ENCODE measurements at places on chromosomes 11 and 22.
A peak's percentile ranks its signal among the peaks of the same experiment; 100 is the strongest.

GRCh38 chr11:95138448-95138847, 48.8 kb downstream of the ENDOD1 start:
- DNase-seq = no peak

- no peak for DNase-seq
These were observed 2.8 kb downstream of the PDGFB start for GRCh38 chr22:39241794-39242594.

DNA sequence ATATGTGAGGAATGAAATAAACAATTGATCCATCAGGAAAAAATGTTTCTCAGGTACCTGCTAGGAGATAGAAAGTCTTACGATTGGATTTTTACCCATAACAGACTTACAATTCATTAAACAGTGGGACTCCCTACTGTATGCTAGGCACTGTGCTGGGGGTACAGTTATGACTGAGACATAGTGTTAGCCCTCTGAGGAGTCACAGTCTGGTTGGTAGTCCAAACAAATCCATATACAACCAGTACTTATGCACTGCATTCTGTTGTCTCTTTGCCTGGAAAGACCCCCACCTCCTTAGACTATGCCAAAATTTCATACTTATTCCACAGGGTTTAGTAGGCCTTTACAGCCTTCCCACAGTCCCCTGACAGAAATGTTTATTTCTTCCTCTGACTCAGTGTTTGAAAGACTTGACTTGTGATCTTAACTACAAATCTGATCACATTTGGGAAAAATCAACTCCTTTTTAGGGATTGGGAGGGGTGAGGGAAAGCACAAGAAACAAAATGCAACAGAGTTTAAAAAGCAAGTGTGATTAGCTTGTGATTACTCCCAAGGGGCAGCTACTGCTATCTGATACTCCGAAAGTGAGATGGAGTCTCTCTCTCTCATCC, 69.4 kb upstream of the HORMAD2 start:
- no peak for DNase-seq

DNA sequence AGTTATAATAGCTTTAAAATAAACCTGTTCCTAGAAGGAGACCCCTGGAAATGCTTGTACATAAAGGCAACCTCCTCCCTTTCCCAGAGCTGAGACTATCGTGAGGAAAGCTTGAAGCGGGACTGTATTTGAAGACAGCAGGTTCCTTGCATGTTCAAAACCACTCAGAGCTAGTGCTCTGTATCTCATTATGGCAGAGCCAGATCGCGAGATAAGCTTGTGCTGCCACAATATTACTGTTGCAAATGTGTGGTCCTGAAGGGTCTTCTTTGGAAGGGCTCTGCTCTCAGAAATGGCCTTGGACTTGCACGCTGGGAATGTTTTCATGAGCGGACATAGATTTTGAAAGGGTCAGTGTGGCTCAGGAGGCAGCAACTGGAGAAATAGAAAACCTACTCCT, 168.2 kb downstream of the KIRREL3 start:
- no peak for DNase-seq

GRCh38 chr11:62353841-62354240, 16.6 kb downstream of the ASRGL1 start:
- no peak for DNase-seq

GRCh38 chr11:69157156-69157821, 1.6 kb downstream of the SMIM38 start:
- no peak for DNase-seq

DNA sequence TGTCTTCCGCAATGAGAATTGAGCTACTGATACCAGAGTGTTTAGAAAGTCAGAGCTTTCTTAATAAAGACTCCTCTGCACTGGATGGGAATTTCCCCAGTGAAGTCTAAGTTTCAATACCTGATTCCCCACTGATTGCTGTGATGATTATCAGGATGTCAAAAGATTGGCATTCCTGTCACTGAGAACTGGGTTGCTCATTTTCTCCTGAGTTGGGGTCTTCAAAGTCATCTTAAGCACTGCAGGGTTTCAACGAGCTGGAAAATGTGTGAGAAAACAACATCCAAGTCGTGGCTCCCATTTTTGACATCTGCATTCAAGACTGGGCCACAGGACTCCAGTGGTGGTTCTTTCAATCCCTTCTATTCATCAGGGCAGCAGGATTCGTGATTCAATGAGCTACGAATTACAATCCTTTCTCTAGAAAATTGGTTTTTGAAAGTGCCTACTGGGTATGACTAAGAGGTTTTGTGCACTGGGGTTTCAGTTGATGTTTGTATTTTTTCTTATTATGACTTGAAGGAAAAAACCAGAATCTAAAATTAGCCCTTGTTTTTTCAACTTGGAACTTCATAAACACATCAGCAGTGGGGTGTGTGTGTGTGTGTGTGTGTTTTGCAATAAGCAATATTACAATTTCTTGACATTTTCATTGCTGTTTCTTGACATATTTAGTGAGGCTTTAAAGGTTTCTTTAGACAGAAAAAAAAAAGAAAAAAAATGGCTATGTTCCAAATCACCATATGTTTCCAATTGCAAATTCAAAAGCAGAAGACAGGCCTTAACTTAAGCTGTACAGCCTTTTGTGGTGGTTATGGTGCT, 233.0 kb downstream of the FAM76B start:
- no peak for DNase-seq

GRCh38 chr11:61881397-61881796, 9.9 kb downstream of the FADS3 start:
- DNase-seq = no peak

DNA sequence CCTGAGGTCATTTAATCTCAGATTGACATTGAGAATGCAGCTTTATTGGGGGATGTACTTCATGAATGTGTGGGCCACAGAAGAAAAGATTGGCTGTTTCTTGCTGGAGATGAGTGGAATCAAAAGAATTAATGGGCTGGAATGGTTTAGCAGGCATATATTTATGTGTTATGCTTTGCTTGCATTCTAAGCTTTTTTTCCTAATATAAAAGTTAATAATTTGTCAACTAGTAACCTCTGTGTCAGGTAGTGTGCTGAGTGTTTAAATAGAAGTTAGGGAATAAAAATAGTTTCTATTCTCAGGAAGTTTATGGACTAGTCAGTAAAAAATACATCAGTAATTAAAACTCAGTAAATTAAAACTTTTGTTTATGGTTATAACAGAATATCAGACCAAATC, 67.4 kb upstream of the PRODH start:
- no peak for DNase-seq

- DNase-seq = no peak
These were observed 20.8 kb upstream of the LMO2 start for GRCh38 chr11:33912405-33913361.

GRCh38 chr11:18865951-18866350, 73.3 kb downstream of the MRGPRX1 start:
- no peak for DNase-seq

- no peak for DNase-seq
These were observed 2.0 kb downstream of the TENM4 start for GRCh38 chr11:79438631-79439409.

DNA sequence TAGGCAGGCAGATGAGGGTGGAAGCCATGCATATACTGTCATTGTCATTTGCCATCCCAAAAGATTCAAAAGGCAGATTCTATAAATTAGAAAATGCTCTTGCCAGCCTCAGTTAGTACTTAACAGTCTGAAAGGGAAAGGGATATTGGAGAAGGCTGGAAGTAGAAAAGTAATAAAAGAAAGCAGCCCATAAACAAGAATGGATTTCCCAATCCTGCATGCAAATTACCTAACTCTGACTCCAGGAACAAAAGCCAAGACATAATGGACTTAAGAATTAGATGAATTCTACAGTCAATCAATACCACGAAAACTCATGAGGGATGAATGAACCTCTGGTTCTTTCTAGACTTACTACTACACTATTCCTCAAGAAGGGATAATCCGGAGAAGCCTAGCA, 5.9 kb downstream of the PAK1 start:
- no peak for DNase-seq

DNA sequence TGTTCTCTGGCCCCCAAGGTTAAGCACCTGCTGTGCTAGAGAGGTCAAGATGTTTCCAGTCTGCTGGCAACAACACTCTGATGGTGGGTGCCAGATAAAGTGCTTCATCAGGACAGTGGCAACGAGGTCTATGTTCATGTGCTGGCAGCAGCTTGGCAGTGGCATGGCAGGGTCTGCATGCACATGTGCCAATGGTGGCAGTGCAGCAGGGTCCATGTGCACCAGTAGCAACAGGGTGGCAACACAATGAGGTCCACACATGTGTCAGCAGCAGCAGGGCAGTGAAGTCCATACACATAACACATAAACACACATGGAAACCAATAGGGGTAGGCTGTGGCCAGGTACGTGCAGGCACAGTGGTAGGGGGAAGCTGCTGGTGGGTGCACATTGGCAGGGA, 48.4 kb upstream of the FAR1 start:
- DNase-seq = no peak

GRCh38 chr22:36336246-36337182, 51.3 kb downstream of the MYH9 start:
- no peak for DNase-seq

- DNase-seq = no peak
These were observed 21.7 kb downstream of the KIRREL3 start for GRCh38 chr11:126978911-126979310.

DNA sequence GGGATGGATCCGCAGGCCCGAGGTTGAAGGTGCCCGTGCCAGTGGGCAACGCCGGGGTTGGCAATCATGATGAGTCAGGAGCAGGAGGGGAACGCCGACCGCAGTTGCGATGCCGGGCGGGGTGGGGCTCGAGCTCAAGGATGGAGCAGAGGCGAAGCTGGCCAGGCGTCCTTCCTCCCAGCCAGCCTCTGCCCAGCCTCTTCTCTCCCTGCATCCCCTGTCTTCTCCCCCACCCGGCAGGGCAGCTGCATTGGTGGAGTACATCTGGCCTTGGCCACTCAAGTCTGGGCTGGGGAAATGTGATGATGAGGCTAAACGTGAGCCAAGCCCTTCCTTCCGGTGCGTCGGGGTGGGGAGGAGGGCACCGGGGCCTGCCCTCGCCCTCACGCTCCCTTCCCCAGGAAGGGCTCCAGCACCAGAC, 3.9 kb downstream of the IFITM10 start:
- DNase-seq = no peak

GRCh38 chr11:108947654-108948570, 283.0 kb downstream of the DDX10 start:
- no peak for DNase-seq

GRCh38 chr11:74338963-74339362, 27.5 kb upstream of the P4HA3 start:
- DNase-seq = no peak

GRCh38 chr11:134725716-134726639, 313.9 kb upstream of the B3GAT1 start:
- DNase-seq = no peak

GRCh38 chr11:113519989-113520613, 44.9 kb upstream of the DRD2 start:
- no peak for DNase-seq

DNA sequence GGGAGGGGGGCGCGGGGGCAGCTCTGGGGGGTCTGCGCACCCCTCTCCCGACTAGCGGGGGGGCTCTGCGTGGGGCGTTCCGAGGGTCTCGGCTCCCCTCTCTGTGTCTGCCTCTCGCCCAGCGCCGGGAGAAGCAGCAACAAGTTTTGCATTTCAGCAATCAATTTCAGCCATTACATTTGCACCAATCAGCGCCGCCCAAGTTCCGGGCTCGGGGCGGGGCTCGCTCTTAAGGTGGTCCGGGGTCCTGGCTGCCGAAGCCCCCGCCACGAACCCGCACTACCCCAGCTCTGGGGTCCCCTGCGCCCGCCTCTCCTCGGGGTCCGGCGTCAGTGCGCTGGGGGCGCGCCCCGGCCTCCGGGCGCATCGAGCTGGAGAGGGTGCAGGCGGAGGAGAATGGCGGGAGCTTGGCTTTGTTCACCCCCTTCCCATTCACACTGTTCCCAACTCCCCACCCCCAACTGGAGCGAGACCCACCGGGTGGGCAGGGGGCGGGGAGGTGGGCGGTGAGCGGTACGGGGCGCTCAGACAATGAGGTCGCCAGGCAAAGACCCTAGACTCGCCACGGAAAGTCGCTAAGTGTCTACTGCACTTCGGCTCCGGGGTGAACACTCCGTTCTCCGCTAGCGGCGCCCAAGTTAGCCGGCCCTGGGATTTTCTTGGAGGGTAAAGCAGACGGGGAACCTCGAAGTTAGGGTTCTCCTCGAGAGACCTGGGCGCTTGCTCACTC, at the start of gene MN1:
Gene MN1 (minus strand): TSS at position 141 of the 730 bp plus-strand sequence. CDS start 1,213 bp downstream, outside the sequence.
- DNase-seq = peak; percentile 39

- no peak for DNase-seq
These were observed 742.2 kb downstream of the NELL1 start for GRCh38 chr11:21411597-21411996.

GRCh38 chr11:44814881-44815592, 88.3 kb downstream of the TSPAN18 start:
- no peak for DNase-seq

- no peak for DNase-seq
These were observed 6.0 kb upstream of the MCM5 start for GRCh38 chr22:35394011-35394312.

DNA sequence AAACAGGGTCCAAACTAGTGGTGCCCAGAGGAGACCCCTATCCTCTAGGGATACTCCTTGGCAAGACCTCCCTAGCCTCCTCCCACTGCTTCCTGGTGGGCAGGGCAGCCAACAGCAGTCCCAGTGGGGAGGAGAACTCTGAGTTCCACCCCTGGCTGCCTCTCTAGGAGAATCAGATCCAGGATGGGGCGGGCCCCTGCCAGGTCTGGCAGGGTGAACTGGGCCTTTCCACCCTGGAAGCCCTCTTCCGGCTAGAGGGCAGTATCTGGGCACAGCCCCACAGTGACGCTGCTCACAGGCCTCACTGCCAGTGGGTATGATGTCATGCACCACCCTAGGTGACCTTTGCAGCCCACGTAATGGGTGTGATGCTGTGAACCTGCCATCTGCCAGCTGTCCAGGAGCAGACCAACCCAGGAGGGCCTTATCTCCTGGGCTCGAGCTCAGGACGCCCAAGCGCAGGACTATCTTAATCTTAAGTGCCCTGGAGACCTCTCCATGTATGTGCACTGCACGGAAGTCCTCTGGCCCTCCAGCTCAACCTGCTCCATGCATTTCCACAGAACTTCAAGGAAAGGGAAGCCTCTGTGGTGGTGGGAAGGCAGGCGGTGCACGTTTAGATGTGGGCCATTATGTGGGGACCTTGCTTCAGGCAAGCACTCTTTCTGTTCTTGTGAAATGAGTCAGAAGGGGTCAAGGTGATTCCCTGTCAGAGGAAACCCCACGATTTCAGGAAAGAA, 31.8 kb upstream of the FCHSD2 start:
- no peak for DNase-seq

DNA sequence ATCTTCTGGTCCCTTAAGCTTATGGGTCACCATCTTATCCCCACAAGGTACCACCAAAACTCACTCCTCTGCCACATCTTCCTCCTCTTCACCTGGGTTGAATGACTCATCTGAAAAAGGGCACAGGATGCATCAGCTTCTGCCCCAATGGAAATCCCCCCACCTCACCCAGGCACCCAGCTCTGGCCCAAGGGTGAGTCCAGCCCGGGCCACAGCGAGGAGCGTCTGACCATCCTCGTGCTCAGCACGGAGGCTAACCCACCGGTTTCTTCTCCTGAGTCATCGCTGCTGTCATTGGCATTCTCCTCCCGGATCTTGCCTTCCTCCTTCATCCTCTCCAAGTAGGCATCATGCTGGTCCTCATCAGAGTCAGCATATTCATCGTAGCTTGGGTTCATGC, 5.3 kb upstream of the TNKS1BP1 start:
- no peak for DNase-seq
